ENCODE measurements at places on chromosomes 7 and 10.

GRCh38 chr7:109996927-109997326 is 1094.0 kb upstream of the LRRN3 start:
- DNase-seq: no peak

DNA sequence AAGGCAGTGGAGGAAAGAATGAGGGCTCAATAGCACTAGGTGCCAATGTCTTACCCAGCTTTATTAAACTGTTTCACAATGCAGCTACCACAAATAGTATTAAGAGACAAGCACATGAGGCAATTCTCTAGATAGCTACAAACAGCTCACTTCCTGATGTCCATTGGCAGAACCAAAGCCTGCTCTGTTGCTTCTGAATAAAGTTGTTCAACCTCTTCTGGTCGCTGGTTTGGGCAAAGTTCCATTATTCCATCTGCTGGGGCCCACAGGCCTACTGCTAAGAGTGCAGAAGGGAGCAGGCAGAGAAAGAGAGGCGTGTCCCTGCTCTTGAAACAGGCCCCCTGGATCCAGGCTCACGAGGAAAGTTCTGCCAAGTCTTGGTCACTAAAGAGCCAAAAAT is 173.9 kb downstream of the ZNF438 start:
- DNase-seq: peak; percentile 73

- no peak for DNase-seq
Observed at GRCh38 chr10:97140049-97140846, 45.5 kb downstream of the SLIT1 start.

DNA sequence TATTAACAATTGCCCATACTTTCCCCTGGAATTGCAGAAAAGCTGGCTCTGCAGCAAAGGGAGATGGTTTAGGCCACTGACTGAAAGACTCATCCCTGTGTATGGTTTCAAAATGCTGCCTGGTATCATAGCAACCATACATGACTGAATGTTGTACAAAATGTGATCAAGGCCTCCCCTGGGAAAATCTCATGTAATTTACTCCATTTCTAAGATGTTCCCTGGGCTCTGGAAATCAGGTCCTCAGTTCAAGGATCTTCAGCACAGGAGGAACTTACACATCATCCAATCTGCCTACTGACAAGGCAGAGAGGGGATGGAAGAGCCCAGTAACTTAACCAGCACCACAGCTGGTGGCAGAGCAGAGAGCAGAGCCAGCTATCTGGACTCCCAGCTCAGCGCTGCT is 111.8 kb downstream of the JAZF1 start:
- DNase-seq: peak; percentile 33

GRCh38 chr10:5764422-5765297 is 48.6 kb downstream of the GDI2 start:
- DNase-seq: no peak

- no peak for DNase-seq
Observed at GRCh38 chr7:152969839-152970238, 210.3 kb downstream of the ACTR3B start.

DNA sequence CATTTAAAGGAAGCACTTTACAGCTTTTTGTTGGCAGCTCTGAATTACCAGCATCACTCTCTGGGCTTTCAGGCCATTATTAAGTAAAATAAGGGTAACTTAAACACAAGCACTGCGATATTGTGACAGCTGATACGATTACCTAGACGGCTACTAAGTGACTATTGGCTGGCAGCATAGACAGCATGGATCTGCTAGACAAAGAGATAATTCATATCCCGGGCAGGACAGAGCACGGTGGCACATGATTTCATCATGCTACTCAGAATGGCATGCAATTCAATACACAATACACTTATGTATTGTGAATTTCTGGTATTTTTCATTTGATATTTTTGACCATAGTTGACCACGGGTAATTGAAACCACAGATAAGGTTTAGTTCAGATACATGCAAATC is 522.0 kb upstream of the LRRN3 start:
- DNase-seq: no peak

- DNase-seq: peak; percentile 9
Observed at GRCh38 chr7:26454180-26454579, 162.5 kb downstream of the SNX10 start.

- no peak for DNase-seq
Observed at GRCh38 chr7:139601176-139601575, 77.7 kb downstream of the CLEC2L start.

DNA sequence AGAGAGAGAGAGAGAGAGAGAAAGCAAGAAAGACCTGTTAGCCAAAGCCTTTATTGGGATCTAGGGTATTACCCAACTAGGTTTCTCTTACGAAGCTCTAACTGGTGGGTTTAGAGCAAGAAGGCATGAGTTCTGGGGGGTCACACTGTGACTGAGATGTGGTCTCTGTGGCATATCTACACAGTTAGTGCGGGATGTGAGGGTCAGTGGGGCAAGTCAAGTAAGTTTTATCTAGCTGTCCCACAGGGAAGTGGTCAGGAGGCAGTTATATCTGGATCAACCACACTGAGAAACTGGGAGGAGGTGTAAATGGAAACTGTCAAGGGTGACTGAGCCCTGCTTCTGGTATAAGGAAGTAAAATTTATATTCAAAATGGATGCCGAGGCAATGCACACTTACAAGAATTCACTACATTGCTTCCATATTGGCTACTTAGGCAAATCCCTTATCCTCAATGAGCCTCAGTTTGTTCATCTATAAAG is 331.6 kb upstream of the HPS1 start:
- DNase-seq: no peak

DNA sequence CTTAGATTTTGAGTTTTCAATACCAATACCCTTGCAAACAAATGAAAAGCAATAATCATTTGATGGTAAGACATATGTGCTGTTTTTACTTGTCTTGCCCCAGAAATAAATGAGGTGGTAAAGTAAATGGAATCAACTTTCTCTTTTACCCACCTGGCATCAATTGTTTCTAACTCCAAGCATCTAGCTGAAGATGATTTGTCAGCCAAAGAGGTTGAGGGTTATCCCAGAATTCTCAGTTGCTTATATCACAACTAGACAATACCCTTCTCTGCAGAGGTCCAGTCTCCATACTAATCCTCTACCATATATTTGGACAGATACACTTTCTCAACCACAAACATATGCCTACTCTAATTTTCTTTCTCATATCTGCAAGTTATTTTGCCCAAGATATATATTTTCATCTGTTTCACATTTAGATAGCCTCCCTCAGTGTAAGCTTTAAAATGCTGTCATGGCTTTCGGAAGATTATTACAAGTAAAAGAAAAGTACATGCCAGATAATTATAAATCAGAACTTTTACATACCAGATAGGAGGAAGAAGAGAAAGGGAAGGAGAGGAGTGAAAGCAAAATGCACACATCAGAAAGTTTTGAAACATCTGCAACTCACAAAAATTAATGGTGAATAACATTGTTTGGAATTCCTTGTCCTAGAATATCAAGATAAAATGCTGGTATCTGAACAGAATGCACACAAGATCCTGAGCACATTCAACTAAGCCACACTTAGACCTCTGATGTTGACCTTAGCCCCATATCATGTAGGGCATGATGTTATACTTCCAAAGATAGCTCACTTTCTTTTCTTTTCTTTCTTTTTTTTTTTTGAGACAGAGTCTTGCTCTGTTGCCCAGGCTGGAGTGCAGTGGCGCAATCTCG is 146.6 kb downstream of the REEP3 start:
- peak; percentile 9 for DNase-seq

GRCh38 chr7:134946260-134946659 is 40.0 kb upstream of the AGBL3 start:
- DNase-seq: no peak

GRCh38 chr10:86072413-86072812 is 294.2 kb downstream of the GRID1 start:
- no peak for DNase-seq

DNA sequence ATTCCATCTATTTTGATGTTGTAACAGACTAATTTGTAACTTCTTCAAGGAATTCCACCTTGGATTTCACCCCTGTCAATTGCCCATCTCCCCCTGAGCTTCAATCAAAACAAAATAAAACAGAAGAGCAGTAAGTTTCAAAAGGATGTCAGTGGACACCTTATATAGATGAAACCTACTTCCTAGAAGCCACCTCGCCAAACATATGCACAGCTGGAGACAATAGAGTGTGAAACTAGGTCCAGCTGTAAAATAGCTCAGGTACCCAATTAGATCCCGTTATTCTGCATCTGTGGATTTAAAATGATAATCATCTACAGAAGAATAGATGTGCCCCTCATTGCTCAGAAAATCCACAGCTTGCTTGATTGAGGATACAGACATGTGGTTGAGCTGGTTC is 598.6 kb downstream of the SH2D4B start:
- DNase-seq: no peak

GRCh38 chr7:66886152-66886551 is 34.9 kb upstream of the TMEM248 start:
- DNase-seq: no peak

- no peak for DNase-seq
Observed at GRCh38 chr10:128324058-128324827, 198.0 kb upstream of the MKI67 start.

- DNase-seq: no peak
Observed at GRCh38 chr7:42726066-42726785, 185.6 kb downstream of the C7orf25 start.
